ENCODE measurements at places on chromosomes 13 and 19. TPM values are rescaled to one million over a fixed set of nuclear protein-coding genes. Genes with fewer than 3 reads are reported as not detected.

- no peak for DNase-seq
These were observed 6.4 kb downstream of the ZNF808 start for GRCh38 chr19:52533901-52534300.

DNA sequence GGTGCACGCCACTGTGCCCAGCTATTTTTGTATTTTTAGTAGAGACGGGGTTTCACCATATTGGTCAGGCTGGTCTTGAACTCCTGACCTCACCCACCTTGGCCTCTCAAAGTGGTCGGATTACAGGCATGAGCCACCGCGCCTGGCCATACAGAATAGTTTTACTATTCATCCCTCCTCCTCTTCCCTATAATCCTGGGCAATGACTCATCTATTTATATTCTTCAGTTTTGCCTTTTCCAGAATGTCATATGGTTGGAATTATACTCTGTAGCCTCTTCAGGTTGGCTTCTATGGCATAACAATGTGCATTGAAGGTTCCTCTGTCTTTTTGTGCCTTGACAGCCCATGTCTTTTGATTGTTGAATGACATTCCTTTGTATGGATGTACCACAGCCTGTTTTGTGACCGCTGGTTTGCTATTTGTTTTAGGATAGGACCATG lies 22.2 kb upstream of the LRP3 start:
- no peak for DNase-seq

GRCh38 chr19:4548238-4548584 lies 8.4 kb upstream of the LRG1 start:
- no peak for DNase-seq

DNA sequence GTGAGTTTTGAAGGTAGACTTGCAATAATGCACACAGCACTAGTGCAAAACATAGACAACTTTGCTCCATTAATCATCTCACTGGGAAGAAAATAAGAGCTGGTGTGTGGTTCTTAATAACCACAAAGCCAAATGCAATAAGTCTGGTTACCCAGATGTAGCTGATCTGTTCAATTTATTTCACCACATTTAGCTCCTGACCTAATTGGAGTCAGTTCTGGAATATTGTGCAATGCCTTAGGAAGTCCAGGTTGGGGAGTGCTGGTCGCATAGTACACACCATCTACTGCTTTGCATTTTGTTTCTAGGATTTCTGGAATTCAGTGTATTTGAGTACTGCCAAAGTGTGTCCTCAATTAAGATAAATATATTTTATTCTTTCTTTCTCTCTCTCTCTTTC lies 483.3 kb upstream of the SPRY2 start:
- no peak for DNase-seq

- no peak for DNase-seq
These were observed 58.3 kb upstream of the SLC15A1 start for GRCh38 chr13:98810746-98811145.

DNA sequence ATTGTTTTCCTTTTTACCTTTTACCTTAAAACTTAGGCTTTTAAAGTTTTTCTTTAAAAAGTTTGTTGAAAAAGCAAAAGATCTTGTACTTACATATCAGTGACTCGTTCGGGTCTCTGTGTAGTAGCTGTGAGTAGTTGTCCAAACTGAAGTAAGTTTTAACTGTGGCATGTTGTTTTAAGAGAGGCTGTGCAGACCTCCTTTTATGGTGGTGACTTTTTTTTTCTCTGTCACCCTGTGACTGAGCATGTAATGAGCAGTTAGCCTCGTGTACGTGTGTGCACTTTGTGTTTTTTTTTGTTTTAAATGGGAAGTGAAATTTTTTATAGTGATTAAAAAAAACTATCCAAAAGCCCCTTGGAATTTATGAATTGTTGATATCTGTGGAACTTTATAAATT lies at the start of gene GPR183:
Gene GPR183, minus strand, starts transcription at position 153 of the 400 bp plus-strand sequence. CDS start 11,254 bp downstream, outside the sequence.
- peak; percentile 89 for DNase-seq

- DNase-seq = peak; percentile 20
These were observed 11.8 kb upstream of the CEACAM4 start for GRCh38 chr19:41638641-41639081.

GRCh38 chr19:6707011-6707657 lies 13.3 kb downstream of the C3 start:
- no peak for DNase-seq

DNA sequence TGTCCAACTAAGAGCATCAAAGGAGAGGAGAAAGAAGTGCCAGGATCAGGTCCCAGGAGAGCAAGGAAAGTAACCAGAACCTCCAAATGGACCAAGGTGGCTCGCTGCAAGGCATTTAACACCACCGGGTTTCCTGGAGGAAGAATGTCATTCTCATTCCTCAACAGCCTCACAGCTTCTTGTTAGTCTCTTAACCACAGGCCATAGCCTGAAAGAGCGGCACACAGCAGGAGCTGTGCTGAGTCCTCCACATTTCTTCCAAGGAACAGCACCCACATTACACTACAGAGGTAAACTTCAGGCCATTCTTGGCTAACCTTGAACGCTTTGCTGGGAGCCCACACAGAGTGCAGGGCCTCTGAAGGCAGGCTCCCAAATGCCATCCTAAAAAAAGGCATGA lies 23.6 kb downstream of the DOCK9 start:
- DNase-seq = no peak

- no peak for DNase-seq
These were observed 8.7 kb downstream of the GPX4 start for GRCh38 chr19:1112268-1113029.

DNA sequence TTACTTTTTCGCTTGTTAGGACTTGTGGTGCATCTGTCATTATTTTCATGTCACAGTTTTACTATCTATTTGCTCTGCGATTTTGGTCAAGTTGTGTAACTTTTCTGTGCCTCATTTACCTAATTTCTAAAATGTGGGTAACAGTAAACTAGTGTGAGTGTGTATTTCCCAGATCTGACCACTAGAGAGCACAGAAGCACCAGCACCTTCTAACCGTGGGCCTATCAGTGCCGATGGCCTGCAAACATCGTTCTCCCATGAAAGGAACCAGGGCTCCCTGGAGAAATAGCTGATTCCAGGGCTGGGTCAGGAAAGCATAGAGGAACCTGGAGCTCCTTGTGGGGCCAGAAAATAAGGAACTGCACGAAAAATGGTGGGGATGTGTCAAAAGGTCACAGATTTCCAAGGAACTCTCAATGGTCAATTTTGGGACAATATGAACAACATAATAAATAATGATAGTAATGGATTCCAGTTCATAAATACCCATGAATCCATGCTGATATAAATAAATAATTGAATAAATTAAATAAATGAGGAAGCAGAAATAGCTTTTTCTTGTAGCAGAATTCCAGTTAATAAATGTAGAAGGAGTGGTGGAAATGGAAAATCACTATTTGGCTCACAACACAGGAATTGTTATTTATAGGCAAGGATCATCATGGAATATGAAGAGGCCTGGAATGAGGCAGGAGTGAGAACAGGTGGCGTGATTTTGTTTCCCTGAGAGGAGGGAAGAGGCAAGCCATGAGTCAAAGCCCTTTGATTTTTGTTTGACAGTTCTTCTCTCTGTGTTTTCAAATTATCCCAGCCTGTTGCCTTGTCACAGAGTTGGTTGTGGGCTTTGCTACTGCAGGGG lies 31.1 kb downstream of the CEACAM8 start:
- peak; percentile 16 for DNase-seq

DNA sequence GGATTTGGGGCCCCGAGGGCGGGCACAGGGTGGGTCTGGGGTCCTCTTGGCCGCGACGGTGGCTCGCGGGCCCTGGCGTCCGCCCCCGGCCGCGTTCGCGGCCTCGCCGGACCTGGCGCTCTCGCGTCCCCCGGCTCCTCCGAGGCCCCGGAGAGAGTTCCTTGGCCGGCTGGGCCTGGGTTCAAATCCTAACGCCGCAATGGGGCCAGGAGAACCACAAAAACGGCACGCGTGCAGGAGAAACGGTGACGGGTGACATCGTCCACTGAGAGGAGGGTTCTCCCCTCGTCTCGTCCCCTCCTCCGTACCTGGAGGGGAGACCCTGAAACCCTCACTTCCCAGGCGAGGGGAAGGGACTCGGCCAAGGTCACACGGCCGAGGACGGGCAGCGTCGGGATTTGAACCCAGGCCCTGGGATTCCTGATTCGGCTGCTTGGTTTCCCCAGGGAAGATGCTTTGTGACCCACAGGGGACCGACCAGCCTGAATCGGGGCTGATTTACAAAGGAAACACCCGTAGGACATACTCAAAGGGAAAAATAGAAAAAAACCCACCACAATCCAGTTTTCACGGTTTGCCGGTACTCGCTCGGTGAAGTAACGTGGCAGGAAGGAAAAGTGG lies 624 bp downstream of the SAFB start:
- DNase-seq = no peak

DNA sequence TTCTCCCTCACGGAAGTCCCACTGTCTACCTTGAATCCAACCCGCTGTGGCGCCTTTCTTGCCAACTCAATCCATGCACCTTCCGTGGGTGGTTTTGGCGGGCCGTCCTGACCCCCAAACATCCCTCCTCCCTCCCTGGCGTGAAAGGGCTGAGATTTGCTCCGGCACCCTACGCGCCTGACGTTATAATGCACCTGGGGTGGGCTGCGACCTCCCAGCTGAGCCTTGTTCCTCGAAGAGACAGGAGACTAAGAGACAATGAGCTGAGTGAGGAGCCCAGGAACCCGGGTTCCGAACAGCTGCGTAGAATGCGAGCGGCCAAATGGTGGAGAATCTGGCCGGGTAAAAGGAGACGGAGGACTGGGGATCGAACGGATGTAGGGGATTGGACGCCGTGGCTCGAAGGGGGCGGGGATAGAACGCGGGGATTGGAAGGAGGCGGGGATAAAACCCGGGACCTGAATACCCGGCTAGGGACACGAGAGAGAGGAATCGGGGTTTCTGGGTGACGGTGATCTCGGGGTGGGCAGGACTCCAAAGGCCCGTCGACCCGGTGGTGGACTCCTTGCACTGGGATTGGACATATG lies at the start of gene CPT1C:
Gene CPT1C, plus strand, starts transcription at position 461 of the 587 bp plus-strand sequence. CDS start 1,137 bp downstream, outside the sequence.
- peak; percentile 27 for DNase-seq

- DNase-seq = no peak
These were observed 1.3 kb downstream of the NFIX start for GRCh38 chr19:12996406-12997094.

GRCh38 chr13:20689291-20689690 lies 14.2 kb upstream of the IL17D start:
- no peak for DNase-seq

DNA sequence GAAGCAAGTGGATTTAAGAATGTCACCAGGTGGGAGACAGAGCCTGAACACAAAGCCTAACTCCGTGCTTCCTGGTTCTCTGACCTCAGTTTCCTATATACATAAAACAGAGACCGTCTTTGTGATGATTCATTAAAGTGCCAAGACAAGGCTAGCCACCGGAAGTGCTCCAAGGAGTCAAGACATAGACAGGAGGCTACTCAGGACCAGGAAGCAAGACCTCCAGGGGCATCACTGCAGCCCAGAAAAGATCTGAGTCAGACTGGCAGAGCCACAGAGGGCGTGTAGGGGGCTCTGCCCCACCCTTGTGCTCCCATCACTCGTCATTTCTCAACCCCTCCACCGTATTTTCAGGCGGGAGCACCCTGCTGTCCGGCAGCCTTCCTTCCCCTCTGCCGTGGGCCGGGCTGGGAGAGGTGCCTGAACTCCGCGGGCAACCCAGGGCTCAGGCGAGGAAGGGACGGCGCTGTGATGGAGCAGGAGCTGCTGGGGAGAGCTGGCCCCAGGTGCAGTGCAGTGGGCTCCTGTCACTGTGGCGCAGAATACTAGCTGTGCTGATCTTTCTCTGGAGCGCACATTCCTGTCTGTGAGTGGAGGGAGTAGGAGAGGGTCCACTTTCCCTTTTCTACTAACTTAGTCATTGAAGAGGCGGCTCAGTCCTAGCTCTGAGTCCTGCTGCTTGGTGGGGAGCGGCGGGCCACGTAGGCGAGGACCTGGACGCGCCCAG lies 134.7 kb upstream of the GPR12 start:
- DNase-seq = no peak

GRCh38 chr19:1253514-1254080 lies 5.2 kb downstream of the MIDN start:
- no peak for DNase-seq

- DNase-seq = no peak
These were observed 2.1 kb downstream of the PNMA8C start for GRCh38 chr19:46426506-46427162.

DNA sequence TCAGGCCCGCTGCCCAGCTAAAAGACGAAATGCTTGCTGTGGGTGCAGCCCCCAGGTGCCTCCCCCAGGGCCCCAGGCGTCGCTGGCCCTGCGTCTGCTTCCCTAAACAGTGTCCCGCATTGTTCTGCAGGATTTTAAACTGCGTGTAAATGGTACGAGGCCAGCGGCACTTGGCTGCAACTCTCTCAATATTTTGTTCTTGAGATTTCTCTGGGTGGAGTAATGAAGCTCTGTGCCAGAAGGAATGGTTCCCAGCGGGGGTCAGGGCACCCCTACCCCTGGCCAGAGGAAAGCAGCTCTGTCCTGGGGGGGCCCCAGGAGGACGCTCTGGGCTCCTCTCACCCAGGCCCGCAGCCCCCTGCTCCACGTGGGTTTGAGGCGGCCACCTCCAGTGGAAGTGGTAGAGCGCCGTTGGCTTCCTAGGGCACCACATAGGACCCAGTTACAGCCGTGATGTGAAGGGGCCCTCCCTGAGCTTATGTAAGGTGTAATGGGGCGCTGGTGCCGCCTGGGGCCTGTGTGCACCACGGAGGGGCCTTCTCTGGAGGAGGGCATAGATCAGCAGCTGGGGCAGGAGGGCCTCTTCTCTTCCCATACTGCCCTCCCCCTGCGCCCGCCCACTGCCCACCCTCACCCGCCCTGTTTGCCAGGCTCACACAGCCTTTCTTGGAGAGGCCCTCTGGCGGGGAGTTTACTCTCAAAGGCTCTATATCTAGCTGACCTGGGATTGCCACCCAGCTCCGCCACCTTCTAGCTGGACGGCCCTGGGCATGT lies 19.8 kb downstream of the PAK4 start:
- DNase-seq = no peak

GRCh38 chr13:113275387-113275786 lies 21.7 kb upstream of the LAMP1 start:
- DNase-seq = peak; percentile 32

- no peak for DNase-seq
These were observed 2672.8 kb upstream of the PCDH20 start for GRCh38 chr13:64088491-64088890.

DNA sequence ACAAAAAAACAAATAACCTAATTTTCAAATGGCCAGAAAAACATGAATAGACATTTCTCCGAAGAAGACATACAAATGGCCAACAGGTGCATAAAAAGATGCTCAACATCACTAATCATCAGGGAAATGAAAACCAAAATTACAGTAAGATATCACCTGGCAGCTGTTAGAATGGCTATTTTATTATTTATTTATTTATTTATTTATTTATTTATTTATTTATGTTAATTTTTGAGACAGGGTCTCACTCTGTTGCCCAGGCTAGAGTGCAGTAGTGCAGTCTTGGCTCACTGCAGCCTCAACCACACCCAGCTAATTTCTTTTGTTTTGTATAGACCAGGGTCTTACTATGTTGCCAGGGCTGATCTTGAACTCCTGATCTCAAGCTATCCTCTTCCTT lies 27.1 kb upstream of the LATS2 start:
- no peak for DNase-seq

- no peak for DNase-seq
These were observed 9.5 kb upstream of the GJB6 start for GRCh38 chr13:20241593-20241992.

- no peak for DNase-seq
These were observed 47.5 kb downstream of the OXGR1 start for GRCh38 chr13:96946709-96947311.

Gene YJU2
- 33.7 TPM for total RNA-seq

Gene GARIN5A
- total RNA-seq = 0.50 TPM

Gene SLC25A30
- total RNA-seq = 23.2 TPM

Gene MATK
- total RNA-seq = 9.4 TPM

Gene ELL
- total RNA-seq = 46.2 TPM

Gene TRIP10
- 1.9 TPM for total RNA-seq

Gene STARD13
- not detected for total RNA-seq

Gene MEIS3
- 0.47 TPM for total RNA-seq

Gene ZNF578
- total RNA-seq = 1.6 TPM

Gene KANK3
- 1.1 TPM for total RNA-seq

Gene PTGER1
- total RNA-seq = not detected

Measured in CD4-positive, alpha-beta T cell (primary cell).